Fibroblast of skin of back (primary cell): ENCODE measurements at places on chromosomes 2 and 18.

DNA sequence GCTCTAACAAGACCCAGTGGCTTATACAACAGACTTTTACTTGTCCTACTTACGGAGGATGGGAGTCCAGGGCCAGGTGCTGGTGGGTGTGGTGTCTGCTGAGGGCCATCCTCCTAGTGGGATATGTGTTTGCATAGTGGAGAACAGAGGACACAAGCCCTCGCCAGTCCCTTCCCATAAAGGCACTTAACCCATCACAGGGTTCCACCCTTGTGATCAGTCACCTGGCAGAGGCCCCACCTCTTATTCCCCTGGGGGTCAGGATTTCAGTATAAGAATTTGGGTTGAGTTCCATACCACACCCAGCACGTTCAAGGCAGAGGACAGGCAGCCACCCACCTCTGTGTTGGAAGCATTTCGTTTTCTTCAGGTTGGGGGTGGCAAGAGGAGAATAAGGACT, 259.0 kb downstream of the AGAP1 start:
- no peak for DNase-seq

- no peak for DNase-seq
These were observed 1.2 kb downstream of the HOXD4 start for GRCh38 chr2:176152350-176153181.

DNA sequence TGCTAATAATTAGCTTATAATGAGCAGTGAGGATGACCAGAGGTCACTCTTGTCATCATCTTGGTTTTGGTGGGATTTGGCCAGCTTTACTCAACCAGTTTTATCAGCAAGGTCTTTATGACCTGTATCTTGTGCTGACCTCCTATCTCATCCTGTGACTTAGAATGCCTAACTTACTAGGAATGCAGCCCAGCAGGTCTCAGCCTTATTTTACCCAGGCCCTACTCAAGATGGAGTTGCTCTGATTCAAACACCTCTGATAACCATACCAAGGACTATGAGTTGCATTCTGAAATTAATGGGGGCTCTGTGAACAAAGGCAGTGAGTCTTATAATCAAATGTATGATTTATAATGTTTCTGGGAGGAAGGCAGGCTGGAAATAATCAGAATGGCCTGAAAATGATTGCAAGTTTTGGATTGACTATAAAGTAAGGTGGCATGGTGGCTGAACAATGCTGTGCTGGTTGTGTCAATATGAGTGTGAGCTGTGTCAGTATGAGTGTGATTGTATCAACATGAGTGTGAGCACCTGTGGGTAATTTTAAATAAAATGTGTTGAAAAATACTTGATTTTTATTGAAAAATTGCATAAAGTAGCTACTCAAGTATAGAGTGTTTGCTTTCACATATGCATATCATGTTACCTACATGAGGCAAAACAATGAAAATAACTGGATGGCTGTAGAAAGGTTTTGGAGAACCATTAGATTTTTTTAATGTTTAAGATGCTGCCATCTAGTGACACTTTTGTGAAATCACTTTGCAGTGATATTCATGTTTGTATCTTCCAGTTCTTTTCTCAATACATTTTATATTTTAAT, 103.0 kb downstream of the KYNU start:
- peak; percentile 39 for DNase-seq

GRCh38 chr2:160491911-160492371, 1.7 kb downstream of the RBMS1 start:
- peak; percentile 84 for DNase-seq
